ENCODE measurements at places on chromosomes 6 and 20.

GRCh38 chr6:362924-363249, 28.7 kb upstream of the IRF4 start:
- DNase-seq, result no peak

DNA sequence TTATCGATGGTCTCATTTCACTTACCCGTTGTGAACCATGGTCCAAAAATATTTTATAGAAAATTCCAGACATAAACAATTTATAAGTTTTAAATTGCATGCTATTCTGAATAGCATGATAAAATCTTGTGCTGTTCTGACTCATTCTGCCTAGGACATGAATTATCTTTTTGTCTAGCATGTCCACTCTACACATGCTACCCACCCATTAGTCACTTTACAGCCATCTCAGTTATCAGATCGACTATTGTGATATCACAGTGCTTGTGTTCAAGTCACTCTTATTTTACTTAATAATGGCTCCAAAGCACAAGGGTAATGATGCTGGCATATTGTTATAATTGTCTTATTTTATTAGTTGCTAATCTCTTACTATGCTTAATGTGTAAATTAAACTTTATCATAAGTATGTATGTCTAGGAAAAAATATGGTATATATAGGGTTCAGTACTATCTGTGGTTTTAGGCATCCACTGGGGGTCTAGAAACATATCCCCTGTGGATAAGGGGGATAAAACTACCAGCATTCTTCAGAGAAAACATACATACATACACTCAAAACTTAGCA, 252.0 kb upstream of the HTR1E start:
- no peak for DNase-seq

- DNase-seq, result no peak
Observed at GRCh38 chr6:53802582-53802981, 7.8 kb downstream of the LRRC1 start.

DNA sequence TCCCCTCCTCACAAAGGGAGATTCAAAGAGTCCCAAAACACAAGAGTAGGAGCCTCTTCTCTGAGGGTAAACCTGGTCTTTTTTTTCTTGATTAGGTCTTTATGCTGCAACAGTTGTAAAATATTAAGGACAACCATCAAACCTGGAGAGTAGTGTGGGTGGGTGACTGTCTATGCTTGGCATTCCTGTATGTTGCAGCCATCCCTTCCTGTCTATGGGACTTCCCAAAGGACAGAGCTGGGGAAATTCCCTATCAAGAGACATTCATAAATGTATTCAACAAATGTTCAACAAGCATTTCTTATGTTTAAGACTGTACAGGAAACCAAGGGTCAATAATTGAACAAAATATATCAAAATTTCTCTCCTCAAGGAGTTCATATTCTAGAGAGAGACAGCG, 5.5 kb downstream of the BTN2A2 start:
- no peak for DNase-seq

- DNase-seq, result no peak
Observed at GRCh38 chr20:1394686-1395085, 1.8 kb upstream of the FKBP1A start.

GRCh38 chr6:3328145-3328544, 69.4 kb downstream of the PSMG4 start:
- no peak for DNase-seq

DNA sequence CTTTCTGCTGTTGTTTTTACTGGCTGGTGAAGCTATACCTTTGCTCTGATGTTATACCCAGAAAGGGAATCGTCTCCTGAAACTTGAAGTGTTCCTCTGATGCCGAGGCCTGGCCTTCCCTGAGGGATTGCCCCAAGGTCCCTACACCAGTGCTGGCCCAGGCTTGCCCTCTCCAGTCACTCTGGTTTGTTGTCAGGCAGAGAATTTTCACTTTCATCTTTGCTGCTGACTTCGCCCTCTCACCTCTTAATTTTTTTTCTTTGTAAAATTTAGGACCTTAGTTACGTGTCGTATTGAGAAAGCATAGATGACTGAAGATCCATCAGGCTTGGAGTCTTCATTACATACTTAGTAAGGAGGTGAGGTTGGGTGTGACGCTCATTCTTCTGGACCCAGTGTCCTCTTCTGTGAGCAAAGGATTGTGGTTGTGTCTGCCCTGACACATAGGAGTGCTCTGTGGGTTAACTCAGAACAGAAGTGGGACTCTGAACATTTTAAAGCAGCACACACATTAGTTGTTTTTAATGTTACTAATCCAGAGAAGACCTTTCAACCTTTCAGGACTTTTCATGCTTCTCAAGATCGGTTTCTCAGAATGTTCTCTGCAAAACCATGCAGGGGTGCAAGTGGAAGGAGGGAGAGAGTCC, 45.4 kb downstream of the TULP4 start:
- no peak for DNase-seq

DNA sequence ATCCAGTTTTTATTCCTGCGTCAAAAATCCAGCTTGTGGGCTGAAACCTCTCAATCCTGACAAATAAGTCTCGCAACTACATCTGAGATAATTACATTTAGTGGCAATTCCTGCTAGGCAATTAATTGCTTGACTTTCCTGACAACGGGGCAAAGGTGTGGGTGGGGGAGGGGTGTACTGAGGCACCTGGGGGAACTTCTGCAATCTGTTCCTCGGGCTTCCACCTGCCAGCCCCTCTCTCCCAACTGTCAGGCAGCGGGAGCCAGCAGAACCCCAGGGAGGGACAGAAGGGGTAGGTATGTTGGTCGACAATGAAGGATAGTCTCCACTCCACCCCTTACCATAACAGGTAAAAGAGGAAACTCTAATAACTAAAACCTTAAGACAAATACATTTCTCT, 6.8 kb downstream of the C6orf52 start:
- DNase-seq, result no peak

DNA sequence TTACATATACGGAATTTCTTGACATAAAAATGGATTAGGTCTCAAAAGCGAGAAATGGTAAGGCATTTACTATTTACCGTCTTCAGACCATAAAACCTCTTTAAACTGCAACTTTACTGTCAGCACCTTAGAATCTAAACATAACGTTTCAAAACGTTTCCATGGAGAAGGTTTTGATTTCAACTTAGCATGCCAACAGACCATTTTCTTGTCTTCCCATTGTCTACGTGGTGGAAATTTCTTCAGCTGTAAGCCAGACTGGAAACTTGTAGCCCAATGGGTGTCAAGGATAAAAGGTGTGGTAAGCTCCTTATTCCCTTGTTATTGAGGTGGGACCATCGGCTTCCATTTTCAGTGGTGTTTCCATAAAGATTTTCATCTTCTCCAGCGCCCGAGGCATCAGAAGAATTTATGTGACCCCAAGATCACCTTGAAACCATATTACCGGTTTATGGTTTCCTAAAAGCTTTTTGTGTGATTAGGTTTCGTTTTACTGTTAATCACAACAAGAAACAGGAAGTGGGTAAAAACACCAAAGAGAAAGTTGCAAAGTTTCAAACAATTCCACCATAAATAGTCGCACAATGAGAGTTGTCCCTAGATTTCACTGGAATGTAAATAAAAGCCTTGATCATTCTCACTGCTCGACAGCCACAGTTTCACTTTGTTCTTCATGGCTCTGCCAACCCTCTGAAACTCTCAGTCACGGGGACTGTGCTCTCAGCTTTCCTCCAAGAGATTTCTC, 63.0 kb upstream of the CD2AP start:
- no peak for DNase-seq

DNA sequence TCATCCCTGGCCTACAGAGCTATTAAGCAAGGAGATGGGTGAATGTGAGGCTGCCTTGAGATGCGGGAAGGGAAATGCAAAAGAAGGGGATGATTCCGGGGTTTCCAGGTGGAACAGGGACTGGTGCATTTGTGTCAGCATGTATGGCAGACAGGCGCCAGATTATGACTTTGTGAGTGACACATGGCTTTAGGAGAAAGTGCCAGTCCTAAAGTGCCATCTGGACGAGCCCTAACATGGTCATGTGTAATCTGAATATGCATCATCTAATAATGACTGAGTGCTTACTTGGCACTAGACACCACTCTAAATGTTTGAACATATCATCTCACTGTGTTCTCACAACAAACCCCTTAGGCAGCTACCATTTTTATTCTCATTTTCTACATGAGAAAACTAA, 195.0 kb upstream of the TSHZ2 start:
- DNase-seq, result no peak

- no peak for DNase-seq
Observed at GRCh38 chr6:159680104-159680503, 12.9 kb downstream of the SOD2 start.

DNA sequence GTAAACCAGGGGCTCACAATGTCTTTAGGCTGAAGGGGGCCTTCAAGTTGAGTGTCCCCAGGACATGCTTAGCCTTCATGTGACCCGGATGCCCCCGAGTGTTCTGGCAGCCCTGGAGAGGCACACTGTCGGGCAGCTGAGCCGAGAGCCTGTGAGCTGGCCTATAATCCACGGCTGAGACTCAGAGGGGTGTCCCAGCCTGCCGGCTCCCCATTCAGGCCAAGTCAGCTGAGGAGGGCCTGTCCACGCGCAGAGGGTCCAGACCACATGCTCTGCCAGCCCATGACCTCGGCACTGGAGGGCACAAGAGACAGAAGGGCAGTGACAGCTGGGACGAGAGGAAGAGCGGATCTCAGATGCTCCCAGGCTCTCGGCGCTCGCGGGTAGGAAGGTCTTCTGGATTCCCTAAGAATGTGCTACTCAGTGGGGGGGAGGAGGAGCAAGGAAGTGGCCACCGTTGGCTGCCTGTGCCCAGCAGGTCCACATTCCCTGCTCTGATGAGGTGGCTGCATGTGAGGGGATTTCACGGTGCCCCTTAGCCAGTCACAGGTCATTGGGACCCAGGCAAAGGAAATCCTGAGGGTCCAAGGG, 224.7 kb downstream of the NRN1 start:
- DNase-seq, result no peak

- DNase-seq, result no peak
Observed at GRCh38 chr20:11849270-11849915, 68.3 kb upstream of the BTBD3 start.

GRCh38 chr6:35955071-35955470, 34.2 kb upstream of the SRPK1 start:
- no peak for DNase-seq

GRCh38 chr6:99178168-99178567, 171.3 kb downstream of the FAXC start:
- no peak for DNase-seq

DNA sequence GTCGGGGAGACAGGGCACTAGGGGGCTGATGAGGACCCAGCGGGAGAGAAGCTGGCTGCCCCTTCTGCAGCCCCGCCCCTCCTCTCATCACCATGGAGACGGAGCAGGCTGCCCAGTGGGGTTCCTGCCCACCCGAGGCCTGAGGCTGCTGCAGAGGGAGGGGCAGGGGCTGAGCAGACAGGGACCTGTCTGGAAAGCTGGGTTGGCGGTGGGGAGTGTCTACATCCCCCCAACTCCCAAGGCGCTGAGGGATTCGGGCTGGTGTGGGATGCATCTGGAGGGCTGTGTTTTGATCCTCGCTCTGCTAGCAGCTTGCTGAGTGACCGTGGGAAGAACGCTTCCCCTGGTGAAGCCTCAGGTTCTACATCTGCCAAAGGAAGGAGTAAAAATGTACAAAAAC, 1.2 kb upstream of the BPI start:
- no peak for DNase-seq

GRCh38 chr6:52976591-52977035, 18.5 kb downstream of the GSTA4 start:
- DNase-seq, result peak; percentile 52

GRCh38 chr6:81818901-81819361, 66.5 kb upstream of the TENT5A start:
- DNase-seq, result no peak

- DNase-seq, result no peak
Observed at GRCh38 chr6:6920114-6920986, 187.4 kb upstream of the RREB1 start.

DNA sequence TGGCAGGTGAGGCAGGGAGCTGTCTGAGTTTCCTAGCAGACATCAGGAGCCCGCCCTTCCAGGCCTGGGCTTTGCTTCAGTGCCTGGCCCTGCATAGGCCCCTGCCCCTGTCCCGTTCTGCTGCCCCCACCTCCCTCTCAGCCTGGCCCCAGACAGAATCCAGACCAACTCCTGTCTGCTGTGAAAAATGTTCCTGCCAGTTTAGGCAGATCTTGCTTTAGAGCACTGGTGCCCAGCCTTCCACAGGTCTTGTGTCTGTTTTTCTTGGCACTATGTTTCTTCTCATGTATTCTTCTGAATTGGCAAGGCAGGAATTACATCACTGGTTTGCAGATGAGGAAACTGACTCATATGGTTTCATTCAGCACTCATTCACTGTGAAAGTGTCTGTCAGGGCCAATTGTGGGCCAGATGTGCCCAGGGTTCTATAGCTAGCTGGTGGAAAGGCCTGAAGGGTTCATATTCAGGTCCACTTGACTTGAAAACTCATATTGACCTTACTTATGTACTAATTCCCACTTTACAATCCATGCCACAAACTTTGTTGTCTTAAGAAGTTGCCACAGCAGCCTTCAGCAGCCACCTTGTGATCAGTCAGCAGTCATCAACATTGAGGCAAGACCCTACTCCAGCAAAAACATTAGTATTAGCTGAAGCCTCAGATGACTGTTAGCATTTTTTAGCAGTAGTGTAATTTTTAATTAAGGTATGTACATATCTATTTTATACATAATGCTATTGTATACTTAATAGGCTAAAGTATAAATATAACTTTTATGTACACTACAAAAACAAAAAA, 40.5 kb downstream of the HLA-F start:
- DNase-seq, result peak; percentile 32

DNA sequence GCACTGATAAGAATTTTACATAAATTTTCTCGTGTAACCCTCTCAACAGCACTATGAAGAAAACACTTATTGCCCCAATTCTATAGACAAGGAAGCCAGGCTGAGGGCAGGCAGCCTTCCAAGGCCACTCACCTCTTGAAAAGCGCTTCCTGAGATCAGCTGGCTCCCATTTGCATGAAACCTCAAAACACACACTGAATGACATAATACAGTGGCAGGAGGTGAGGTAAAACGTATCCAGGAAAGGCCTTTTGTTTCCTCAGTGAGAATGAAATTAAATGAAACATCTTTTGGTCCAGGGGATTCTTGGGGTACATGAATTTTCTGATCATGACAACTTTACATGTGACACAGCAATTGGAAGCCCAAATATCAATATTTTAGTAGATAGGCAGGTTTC, 112.5 kb downstream of the WDR27 start:
- DNase-seq, result no peak

DNA sequence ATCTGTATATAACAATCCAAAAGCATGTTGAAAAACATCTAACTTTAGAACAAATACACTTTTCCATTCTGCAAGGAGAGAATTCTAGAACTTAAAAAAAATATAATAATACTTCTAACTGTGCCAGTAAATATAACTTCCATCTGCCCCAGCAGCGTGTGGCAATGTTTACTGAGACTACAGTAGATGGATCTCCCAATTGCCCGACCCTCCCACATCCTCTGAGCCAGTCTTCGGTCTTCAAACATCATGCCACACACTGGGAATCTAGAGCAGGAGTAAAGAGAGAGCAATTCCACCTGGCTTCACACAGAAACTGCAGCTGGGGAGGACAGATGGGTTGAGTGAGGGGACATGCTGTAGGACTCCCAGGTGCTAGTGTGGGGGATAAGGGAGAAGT, 121.3 kb upstream of the NHSL1 start:
- no peak for DNase-seq

- DNase-seq, result no peak
Observed at GRCh38 chr6:56445818-56446217, 196.9 kb downstream of the DST start.

All from activated T-cell treated with anti-CD3 and anti-CD28 coated beads, Interleukin-2, amount 50 U/mL, for 48 hours (primary cell).